ENCODE measurements at places on chromosomes 2 and 18.
A peak's percentile ranks its signal among the peaks of the same experiment; 100 is the strongest.

GRCh38 chr2:100571668-100572067, 8.9 kb downstream of the PDCL3 start:
- DNase-seq = no peak

DNA sequence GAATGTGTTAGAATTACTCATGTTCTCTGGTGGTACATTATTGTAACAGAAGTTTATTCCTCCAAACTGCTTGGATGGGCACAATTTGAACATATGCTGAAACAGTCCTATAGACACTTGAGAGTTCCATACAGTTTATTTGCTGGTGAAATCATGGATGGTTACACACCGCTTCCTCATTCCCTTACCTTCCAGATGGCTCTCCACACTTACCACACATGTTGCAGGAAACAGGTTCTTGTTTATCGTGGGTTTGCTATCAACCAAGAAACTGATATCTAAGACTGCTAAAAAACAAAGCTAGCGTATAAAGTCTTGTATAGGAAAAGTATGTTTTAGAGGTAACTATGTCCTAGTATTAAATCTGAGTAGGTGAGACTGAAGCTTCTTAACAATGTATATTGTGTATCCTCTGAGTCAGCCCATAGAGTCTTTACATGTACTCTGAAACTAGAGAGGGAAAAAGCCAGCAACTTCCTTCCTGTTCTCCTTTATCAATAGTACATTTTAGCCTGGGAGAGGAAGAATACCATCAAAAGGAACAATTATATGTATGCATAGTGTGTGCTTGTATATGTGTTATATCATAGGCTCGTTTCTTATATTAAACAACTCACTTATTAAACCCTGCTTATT, 313.1 kb downstream of the PLCL1 start:
- no peak for DNase-seq

- DNase-seq = no peak
Observed at GRCh38 chr2:189013671-189014448, 39.7 kb downstream of the COL3A1 start.

- peak; percentile 64 for DNase-seq
Observed at GRCh38 chr2:37635504-37636380, 35.7 kb downstream of the CDC42EP3 start.

GRCh38 chr2:51387235-51387634, 355.3 kb upstream of the NRXN1 start:
- no peak for DNase-seq

DNA sequence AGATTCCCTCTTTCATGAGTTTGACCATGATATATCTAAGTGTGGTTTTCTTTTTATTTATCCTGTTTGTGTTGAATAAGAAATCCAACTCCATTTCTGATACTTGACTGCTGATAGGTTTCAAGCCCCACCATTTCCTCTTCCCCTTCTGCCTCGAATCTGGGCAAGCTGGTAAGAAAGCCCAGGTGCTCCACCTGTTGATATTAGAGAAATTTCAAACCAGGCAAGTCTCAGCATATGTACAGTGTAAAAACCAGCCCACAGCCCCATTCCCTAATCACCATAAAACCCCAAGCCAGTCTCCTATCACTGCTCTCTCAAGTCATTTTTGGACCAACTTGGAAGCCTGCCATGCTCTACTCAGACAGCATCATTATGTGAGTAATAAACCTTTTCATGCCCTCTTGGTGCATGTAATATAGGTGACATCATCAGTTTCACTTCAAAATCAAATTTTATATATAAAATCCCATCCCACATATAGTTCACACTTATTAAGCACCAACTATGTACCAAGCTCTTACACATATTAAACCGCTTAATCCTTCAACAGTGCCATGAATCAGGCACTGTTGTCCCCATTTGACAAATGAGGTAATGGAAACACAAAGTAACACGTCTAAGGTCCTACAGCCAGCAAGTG, 46.6 kb downstream of the SMAD2 start:
- DNase-seq = peak; percentile 4

- no peak for DNase-seq
Observed at GRCh38 chr2:65373365-65373918, 59.0 kb downstream of the SPRED2 start.

- no peak for DNase-seq
Observed at GRCh38 chr2:101238930-101239759, 13.5 kb upstream of the CNOT11 start.

- no peak for DNase-seq
Observed at GRCh38 chr18:10011061-10011460, 97.2 kb downstream of the VAPA start.

GRCh38 chr2:74902281-74902860, 56.1 kb upstream of the POLE4 start:
- DNase-seq = no peak

GRCh38 chr2:218829868-218830451, 1.6 kb downstream of the PRKAG3 start:
- no peak for DNase-seq

DNA sequence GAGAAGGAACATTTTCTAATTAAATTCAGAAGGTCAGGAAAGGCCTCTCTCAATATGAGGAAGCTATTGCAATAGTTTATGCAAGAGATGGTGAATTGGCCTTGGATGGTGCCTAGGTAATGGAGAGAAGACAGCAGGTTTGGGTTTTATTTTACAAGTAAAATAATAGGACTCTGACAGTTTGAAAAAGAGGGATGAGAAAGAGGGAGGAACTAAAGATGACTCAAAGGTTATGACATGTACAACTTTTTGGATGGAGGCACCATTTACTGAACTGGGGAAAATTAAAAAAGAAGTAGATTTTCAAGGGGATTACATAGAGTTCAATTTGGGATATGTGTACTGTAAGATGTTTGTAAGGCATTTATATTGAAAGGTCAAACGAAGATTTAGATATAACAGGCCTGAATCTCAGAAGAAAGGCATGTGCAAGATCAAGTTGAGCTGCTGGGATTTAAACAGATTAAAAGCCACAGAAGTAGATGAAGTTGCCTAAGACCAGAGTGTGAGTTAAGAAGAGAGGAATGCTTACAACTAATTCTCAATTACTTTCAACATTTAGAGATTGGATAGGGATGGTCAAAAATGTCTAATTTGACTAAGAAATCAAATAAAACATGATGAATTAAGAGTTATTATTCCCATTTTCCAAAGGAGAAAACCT, 12.3 kb upstream of the ASNSD1 start:
- DNase-seq = no peak

DNA sequence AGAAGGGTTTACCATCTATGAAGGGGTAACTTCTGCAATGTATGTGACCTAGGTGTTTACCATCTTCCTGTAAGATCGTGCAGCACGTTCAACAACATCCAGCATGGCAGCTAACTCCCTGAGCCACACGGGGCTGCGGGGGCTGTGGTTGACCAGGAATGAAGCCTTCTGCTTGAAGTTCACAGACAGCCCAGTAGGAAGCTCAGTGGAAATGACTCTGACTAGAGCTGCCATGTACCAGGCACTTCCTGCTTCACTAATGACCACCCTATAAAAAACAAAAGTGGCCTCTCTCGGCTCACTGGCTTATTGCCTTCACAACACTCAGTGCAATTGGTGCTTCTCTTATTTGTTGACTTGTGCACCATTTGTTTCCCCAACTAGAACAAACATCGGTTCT, 99.7 kb upstream of the SMAD7 start:
- no peak for DNase-seq

- DNase-seq = no peak
Observed at GRCh38 chr2:192729369-192729768, 534.6 kb upstream of the TMEFF2 start.

- no peak for DNase-seq
Observed at GRCh38 chr2:229629039-229629438, 85.3 kb downstream of the DNER start.

DNA sequence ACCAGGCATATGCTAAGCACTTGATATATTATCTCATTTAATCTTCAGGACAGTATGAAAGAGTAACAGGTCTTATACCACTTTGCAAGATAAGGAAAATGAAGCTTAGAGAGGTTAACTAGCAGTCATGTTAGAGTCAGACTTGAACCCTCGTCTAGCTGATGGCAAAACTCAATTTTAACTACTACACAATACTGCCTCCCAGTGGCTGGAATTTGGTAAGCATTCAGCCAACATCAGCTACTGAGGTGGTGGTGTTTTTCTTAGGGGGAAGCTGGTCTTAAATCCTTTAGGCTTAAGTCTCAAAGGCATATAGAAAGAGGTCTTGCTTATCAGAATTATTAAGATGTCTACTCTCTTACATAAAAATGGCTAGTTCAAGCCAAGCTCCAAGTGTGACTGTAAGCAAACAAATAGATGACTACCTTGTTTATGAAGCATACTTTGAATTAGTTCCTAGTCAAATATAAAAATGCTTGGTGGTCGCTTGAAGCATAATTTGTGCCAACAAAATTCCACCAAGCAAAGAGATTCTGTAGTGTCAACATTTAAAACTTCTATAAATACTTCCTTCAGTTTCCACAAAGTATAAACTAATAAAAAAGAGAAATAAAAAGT, 325.4 kb upstream of the FIGN start:
- DNase-seq = no peak

DNA sequence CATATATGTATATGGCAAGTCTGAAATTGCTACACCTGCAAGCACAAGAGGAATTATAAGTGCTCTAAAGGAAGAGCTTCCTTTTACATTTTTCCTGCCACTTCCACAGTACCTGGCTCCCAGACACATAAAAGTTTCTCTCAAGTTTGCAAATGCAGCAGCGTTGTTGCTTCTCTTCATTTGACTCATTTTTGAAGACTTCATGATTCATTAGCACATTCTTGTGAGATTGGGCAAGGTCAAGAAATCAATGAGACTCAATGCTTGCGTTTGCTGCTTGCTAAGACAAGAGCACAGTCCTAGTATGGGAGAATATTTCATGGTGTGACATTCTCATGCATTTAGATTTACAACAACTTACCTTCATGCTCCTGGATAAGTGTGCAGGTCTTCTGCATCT, 42.6 kb upstream of the PDCL3 start:
- DNase-seq = no peak

DNA sequence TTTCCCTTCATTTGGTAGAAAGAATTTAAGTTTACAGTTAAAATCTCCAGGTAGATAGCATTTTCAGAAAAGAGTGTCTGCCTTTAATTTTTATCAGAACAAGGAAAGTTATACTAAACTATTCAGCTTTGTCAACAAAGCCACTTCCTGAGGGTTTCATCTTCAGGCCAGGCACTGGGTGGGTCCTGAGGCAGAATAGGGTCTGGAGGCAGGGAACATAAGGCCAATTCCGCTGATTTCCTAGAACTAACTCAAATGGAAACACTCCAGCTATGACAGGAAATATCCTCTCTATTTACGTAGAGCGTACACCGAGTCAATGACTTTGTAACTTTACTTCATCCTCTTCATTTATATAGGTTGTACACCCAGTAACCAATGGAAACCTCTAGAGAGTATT, 32.7 kb upstream of the FAM124B start:
- DNase-seq = no peak

GRCh38 chr2:219149667-219150066, 10.9 kb downstream of the NHEJ1 start:
- no peak for DNase-seq

DNA sequence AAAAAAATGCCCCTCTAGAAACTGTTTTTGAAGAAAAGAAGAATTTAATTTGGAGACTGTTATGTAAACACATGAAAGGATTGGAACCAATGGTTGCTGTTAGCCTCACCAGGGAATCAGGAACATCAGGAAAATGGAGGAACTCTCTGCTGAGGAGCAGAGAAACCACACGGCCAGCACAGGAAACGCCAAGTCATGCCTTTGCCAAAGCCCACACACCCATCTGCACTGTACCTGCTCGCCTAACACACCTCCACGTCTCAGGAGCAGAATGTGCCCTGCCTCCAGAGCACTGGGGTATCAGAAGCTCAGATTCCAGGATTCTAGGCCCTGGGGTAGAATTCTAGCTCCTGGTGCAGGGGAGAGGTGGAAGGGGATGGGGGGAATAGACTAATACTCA, 9.8 kb upstream of the SCYGR1 start:
- DNase-seq = no peak

DNA sequence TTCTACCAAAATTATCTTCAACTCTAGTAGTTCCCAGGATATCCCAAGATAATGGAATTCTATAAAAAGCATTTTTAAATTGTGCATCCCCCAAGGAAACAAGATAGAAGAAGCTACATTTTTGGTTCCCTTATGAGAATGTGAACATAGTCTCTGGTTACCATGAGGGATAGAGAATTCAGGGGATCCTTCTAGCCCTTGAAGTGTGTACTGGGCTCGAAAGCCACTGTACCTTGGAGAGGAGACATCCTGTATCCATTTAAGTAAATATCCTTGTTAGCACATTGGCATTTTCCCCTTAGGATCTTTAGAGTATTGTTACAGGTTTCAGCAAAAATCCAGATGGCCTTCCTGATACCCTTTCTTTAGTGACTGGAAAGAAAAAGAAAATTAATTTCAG, 228.5 kb downstream of the RTP5 start:
- no peak for DNase-seq

GRCh38 chr18:22683196-22683676, 249.9 kb upstream of the RBBP8 start:
- no peak for DNase-seq

GRCh38 chr2:60317844-60318243, 235.6 kb downstream of the BCL11A start:
- DNase-seq = no peak

- DNase-seq = no peak
Observed at GRCh38 chr2:1744446-1745170, at the start of gene PXDN. Gene PXDN (minus strand): TSS chr2:1744515. CDS start chr2:1744455, 60 bp downstream.

GRCh38 chr18:79766308-79766707, 31.4 kb upstream of the KCNG2 start:
- no peak for DNase-seq

GRCh38 chr2:39260087-39260486, 16.3 kb upstream of the CDKL4 start:
- no peak for DNase-seq

GRCh38 chr2:7809640-7810039, 872.2 kb upstream of the ID2 start:
- no peak for DNase-seq

DNA sequence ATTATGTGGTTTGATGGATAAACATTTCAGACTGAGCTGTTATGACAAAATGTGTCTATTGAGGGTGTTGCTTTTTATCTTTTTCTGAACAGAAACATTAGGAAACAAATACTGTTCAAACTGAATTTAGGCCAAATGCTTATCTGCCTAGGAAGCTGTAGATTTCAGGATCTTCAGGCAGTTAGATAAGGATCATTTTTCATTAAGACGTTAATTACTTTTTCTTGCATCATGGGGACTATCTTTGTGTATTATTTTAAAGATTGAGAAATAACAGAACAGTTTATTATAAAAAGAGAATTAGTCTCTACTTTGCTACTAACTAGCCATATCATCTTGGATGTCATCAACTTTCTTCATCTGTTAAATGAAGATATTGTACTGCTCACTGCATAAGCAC, 107.5 kb downstream of the TTC27 start:
- no peak for DNase-seq

- DNase-seq = no peak
Observed at GRCh38 chr2:15990151-15991101, 50.1 kb downstream of the MYCN start.

GRCh38 chr2:3289526-3289925, 88.1 kb downstream of the EIPR1 start:
- DNase-seq = no peak
